Mesendoderm (in vitro differentiated cells): ENCODE measurements at places on chromosomes 2 and 18.

GRCh38 chr2:148238561-148238960, 217.7 kb downstream of the MBD5 start:
- no peaks in the 10 kb centered on the region for H3K4me1 ChIP-seq
- H3K36me3 ChIP-seq: no peaks in the 10 kb centered on the region
- no peak for DNase-seq

DNA sequence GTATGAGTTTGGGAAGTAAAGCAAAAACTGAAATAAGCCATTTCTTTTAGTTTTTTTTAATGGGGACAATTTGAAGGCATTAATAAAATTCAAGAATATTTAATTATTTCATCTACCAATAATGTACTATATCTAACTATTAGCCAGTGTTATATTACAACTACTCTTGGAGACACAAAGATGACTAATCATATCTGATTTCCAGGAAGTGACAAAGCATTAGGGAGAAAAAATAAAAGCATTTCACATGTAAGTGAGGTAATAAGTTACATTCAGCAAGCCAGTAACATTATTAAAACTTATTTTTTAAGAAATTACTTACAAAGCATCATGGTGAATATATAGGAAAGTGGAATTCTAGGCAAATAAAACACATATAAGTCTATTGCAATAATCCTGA, 781.3 kb upstream of the NRXN1 start:
- no peaks in the 10 kb centered on the region for H3K4me1 ChIP-seq
- H3K27me3 ChIP-seq: no peaks in the 10 kb centered on the region
- no peak overlapping the region for H3K4me3 ChIP-seq
- H3K36me3 ChIP-seq: no peaks in the 10 kb centered on the region
- no peak overlapping the region for H3K27ac ChIP-seq
- DNase-seq: no peak

- DNase-seq: peak; percentile 76
- H3K36me3 ChIP-seq: no peaks in the 10 kb centered on the region
- no peak overlapping the region for H3K27ac ChIP-seq
These were observed 3.4 kb downstream of the SRBD1 start for GRCh38 chr2:45607701-45608100.

GRCh38 chr18:37107748-37108522, 279.0 kb downstream of the KIAA1328 start:
- no peak overlapping the region for H3K27ac ChIP-seq
- no peak overlapping the region for H3K4me3 ChIP-seq
- no peaks in the 10 kb centered on the region for H3K27me3 ChIP-seq
- no peak for DNase-seq
- H3K36me3 ChIP-seq: no peaks in the 10 kb centered on the region

- no peaks in the 10 kb centered on the region for H3K4me1 ChIP-seq
- H3K27me3 ChIP-seq: no peaks in the 10 kb centered on the region
These were observed 87.7 kb upstream of the FSHR start for GRCh38 chr2:49241991-49242390.

DNA sequence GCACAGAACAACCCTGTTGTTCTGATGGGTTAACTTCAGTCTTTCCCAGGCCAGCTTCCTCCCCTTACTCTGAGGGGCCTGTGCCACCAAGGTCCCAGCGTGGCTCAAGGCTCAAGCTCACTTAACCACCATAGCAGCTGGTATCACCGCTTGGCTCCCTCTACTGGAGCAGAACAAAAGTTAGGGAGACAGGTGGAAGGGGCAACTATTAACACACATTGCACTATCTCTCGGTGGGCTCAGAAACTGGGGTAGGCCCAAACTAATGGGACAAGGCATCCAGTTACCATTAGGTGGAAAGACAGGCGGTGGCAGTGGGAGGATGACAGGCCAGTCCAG, 88.7 kb upstream of the ATL2 start:
- no peaks in the 10 kb centered on the region for H3K4me1 ChIP-seq
- DNase-seq: peak; percentile 82
- no peaks in the 10 kb centered on the region for H3K27me3 ChIP-seq
- no peak overlapping the region for H3K27ac ChIP-seq
- H3K4me3 ChIP-seq: no peak overlapping the region

DNA sequence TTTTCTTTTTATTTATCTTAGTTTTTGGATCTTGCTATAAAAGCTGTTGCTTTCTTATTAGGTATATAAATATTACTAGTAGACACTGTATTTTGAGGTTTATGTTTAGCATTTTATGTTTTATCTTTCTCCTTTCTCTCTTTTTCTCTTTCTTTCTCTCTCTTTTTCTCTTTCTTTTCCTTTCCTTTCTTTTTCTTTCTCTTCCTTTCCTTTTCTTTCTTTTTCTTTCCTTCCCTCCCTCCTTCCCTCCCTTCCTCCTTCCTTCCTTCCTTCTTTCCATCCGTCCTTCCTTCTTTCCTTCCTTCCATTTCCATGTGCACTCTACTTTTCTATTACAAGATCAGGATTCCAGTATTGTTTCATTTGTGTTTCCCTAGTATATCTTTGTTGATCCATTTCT, 814.8 kb downstream of the KCNJ3 start:
- H3K4me1 ChIP-seq: no peaks in the 10 kb centered on the region
- H3K36me3 ChIP-seq: no peaks in the 10 kb centered on the region

DNA sequence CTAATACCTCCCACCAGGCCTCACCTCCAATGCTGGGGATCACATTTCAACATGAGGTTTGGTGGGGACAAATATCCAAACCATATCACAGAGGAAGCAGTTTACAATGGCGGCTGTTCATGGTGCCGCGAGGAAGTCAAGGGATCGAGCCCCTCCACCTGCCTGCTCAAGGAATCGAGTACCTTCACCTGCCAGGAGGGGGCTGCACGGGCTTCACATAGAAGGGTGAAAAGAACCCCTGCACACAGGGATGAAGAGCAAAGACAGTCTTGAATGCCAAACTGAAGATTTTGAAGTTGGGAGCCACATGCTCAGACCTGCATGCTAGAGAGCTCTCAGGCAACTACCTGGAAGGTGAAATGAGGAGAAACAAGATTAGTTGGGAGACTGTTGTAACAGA, 110.3 kb downstream of the KCNF1 start:
- no peak overlapping the region for H3K27ac ChIP-seq
- H3K36me3 ChIP-seq: no peaks in the 10 kb centered on the region
- no peaks in the 10 kb centered on the region for H3K27me3 ChIP-seq

- H3K27me3 ChIP-seq: no peaks in the 10 kb centered on the region
- no peak overlapping the region for H3K27ac ChIP-seq
- no peaks in the 10 kb centered on the region for H3K36me3 ChIP-seq
- no peak for DNase-seq
- H3K4me3 ChIP-seq: no peak overlapping the region
- H3K4me1 ChIP-seq: no peaks in the 10 kb centered on the region
These were observed 70.4 kb downstream of the IL1R2 start for GRCh38 chr2:102061962-102062795.

GRCh38 chr18:45978084-45978483, 11.0 kb upstream of the EPG5 start:
- peak; percentile 58 for DNase-seq
- H3K36me3 ChIP-seq: no peaks in the 10 kb centered on the region
- no peak overlapping the region for H3K27ac ChIP-seq

DNA sequence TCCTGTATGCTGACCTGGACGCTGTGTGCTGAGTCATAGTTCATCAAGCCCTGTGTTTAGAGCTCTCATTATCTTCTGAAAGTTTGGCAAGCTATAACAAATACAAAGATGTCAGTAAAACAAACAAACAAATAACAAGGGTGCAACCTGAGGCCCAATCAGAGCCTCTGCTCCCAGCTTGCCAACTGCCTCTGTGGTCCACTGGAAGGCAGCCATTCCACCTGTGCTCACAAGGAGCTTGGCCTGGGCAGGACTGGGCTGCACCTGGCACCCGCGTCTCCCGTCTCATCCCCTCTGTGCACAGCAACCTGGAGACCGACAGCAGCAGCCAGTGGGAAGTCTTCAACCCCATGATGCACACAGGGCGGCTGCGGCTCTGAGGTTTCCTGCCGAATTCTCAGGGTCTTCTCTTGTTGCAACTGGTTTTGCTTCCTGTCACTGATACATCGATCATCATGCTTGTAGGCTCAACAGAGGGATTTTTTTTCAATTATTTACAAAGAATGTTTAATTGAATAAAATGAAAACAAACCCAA, 97.8 kb downstream of the TMEM18 start:
- no peak overlapping the region for H3K4me3 ChIP-seq
- H3K27me3 ChIP-seq: no peaks in the 10 kb centered on the region
- H3K27ac ChIP-seq: no peak overlapping the region
- no peaks in the 10 kb centered on the region for H3K36me3 ChIP-seq
- no peak for DNase-seq

GRCh38 chr2:214865400-214865799, 55.9 kb upstream of the BARD1 start:
- no peak for DNase-seq
- no peaks in the 10 kb centered on the region for H3K27me3 ChIP-seq
- no peaks in the 10 kb centered on the region for H3K4me1 ChIP-seq
- no peak overlapping the region for H3K27ac ChIP-seq

DNA sequence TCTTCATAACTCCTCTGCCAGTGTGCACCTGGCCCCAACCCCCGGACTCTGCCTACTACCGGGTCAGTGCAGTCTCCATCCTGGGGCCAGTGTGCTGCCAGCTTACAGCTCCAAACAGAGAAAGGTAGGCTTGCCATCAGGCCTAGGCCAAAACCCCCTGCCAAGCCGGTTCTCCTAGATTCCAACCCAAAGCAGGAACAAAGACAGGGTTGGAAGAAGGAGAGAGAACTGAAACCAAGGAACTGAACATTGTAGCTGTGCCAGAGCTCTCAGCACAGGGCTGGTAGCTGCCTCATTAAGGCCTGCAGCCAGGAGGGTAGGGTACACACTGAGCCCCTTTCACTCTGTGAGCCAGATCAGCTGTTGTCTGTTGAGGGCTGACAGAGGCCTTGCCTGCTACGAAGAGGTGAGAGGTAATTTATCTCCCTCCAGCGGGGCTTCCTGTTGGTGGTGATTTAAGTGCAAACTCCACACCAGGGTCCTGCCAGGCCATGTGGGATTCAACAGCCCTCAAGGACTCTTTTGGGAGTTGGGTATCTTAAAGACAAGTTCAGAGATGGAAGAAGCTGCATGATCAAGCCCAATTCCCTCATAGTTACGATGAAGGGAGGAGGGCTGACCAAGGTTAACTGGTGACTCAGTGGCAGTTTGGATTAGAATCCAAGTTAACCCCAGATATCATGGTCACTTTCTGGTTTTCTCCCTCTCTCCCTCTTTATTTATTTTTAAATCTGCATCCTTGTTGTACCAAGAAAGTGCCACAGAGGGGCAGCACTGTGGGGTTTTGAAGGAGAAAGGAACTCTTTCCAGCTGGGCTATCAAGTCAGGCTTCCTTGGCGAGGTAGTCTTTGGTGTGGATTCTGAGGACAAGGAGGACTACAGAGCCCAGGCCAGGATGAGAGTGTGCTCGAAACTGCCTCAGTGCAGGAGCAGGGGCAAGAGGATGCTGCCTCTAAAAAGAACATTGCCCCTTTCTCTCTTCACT, 48.1 kb downstream of the CYRIA start:
- H3K4me3 ChIP-seq: no peak overlapping the region
- no peak overlapping the region for H3K27ac ChIP-seq
- H3K4me1 ChIP-seq: no peaks in the 10 kb centered on the region
- H3K27me3 ChIP-seq: no peaks in the 10 kb centered on the region

GRCh38 chr18:48029296-48029986, 99.0 kb upstream of the SMAD2 start:
- no peaks in the 10 kb centered on the region for H3K27me3 ChIP-seq
- no peak overlapping the region for H3K4me3 ChIP-seq
- H3K36me3 ChIP-seq: no peaks in the 10 kb centered on the region
- H3K4me1 ChIP-seq: no peaks in the 10 kb centered on the region
- H3K27ac ChIP-seq: no peak overlapping the region
- no peak for DNase-seq

- no peak overlapping the region for H3K4me3 ChIP-seq
- no peak overlapping the region for H3K27ac ChIP-seq
- H3K27me3 ChIP-seq: no peaks in the 10 kb centered on the region
- DNase-seq: no peak
These were observed 17.6 kb downstream of the MYL12B start for GRCh38 chr18:3279201-3280185.

DNA sequence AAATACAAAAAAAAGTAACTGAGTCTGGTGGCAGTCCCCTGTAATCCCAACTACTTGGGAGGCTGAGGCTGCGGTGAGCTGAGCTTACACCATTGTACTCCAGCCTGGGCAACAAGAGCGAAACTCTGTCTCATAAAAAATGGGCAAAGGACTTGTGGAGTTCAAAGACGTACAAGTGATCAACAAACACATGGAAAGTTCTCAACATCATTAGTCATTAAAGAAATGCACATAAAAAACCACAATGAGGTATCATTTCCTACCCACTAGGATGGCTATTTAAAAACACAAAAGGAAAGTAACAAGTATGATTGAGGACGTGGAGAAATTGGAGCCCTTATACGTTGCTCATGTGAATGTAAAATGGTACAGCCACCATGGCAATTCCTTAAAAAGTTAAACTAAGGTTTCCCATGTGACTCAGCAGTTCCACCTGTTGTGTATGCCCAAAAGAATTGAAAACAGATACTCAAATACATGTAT, 52.3 kb downstream of the RAB10 start:
- DNase-seq: no peak
- no peaks in the 10 kb centered on the region for H3K36me3 ChIP-seq
- no peak overlapping the region for H3K4me3 ChIP-seq

GRCh38 chr2:86785456-86785855, 5.3 kb downstream of the CD8A start:
- H3K27ac ChIP-seq: no peak overlapping the region
- no peak overlapping the region for H3K4me3 ChIP-seq
- no peaks in the 10 kb centered on the region for H3K4me1 ChIP-seq
- no peak for DNase-seq
- peaks cover 29% of the 10 kb centered on the region for H3K27me3 ChIP-seq

GRCh38 chr18:59308248-59308937, 10.1 kb downstream of the CPLX4 start:
- no peaks in the 10 kb centered on the region for H3K4me1 ChIP-seq
- DNase-seq: peak; percentile 71
- no peak overlapping the region for H3K27ac ChIP-seq
- no peaks in the 10 kb centered on the region for H3K27me3 ChIP-seq

DNA sequence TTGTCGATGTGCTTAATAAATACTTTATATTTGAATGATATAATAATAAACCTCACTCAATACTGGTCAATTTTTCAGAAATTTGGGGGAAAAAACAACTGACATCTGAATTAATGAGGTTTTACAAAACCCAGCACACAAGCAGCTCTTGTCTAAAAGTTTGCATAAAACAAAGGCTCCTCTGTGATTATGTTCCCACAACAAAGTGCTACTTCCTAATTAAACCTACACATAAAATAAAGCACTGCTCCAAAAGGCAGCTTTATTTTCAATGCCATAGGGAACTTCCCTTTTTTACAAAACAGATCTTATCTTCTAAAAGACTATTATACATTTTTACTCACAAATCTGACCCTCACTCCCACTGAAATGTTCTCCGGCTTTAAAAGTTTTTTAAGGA, 47.1 kb downstream of the LAMA1 start:
- no peak overlapping the region for H3K4me3 ChIP-seq
- no peak overlapping the region for H3K27ac ChIP-seq
- H3K36me3 ChIP-seq: no peaks in the 10 kb centered on the region
- no peaks in the 10 kb centered on the region for H3K27me3 ChIP-seq
- peaks cover 9% of the 10 kb centered on the region for H3K4me1 ChIP-seq

GRCh38 chr2:41948397-41948763, 99.4 kb upstream of the PKDCC start:
- H3K27me3 ChIP-seq: peaks cover 3% of the 10 kb centered on the region
- H3K4me3 ChIP-seq: no peak overlapping the region
- no peaks in the 10 kb centered on the region for H3K36me3 ChIP-seq
- H3K4me1 ChIP-seq: peaks cover 19% of the 10 kb centered on the region

- H3K4me3 ChIP-seq: no peak overlapping the region
- H3K36me3 ChIP-seq: no peaks in the 10 kb centered on the region
- H3K27me3 ChIP-seq: no peaks in the 10 kb centered on the region
These were observed 55.3 kb downstream of the VWA3B start for GRCh38 chr2:98142106-98142791.
